ENCODE measurements at places on chromosomes 7 and 10.

DNA sequence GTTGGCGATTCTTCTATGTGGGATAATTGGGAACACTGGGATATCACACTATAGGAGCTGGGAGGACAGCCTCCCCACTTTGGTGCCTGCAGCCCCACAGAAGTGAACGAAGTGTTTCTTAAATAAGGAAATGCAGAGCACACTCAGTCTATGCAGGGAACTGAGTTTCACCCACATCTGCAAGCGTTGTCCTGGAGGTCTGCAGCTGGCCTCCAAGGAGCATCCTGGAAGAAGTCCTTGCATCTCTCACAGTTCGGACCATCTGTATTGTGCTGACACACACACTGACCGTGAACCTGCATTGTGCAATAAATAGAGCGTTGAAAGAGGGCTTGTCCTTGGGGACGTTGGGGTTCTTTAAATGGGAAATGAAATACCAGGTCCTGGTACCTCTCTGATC is 25.8 kb downstream of the LAMB4 start:
- H3K4me1 ChIP-seq: no peaks in the 10 kb centered on the region
- no peaks in the 10 kb centered on the region for H3K27me3 ChIP-seq
- H3K4me3 ChIP-seq: no peak overlapping the region
- H3K36me3 ChIP-seq: no peaks in the 10 kb centered on the region

DNA sequence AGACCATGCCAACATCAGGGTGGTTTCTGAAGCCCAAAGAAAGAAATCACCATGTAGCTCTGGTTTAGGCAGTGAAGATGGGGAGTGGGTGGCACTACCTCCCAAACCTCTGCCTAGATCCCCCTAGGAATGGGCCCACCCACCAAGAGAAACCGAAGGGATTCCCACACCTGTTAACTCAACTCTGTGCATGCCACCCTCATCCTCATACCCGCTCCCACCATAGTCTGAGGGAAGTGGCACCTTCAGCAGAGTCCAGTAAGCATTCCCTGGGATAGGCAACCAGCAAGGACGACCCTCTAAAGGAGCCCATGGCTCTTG is 1.7 kb upstream of the PLXNA4 start:
- H3K4me1 ChIP-seq: peaks cover 43% of the 10 kb centered on the region
- H3K36me3 ChIP-seq: no peaks in the 10 kb centered on the region
- no peak overlapping the region for H3K4me3 ChIP-seq
- peaks cover 93% of the 10 kb centered on the region for H3K27me3 ChIP-seq

GRCh38 chr10:110742801-110743200 is 98.7 kb downstream of the RBM20 start:
- no peaks in the 10 kb centered on the region for H3K27me3 ChIP-seq
- no peak overlapping the region for H3K4me3 ChIP-seq
- H3K4me1 ChIP-seq: peaks cover 9% of the 10 kb centered on the region
- H3K27ac ChIP-seq: no peak overlapping the region

GRCh38 chr7:142855114-142855743 is 353 bp downstream of the EPHB6 start:
- H3K4me3 ChIP-seq: peak overlapping the region; percentile 74
- no peak for DNase-seq
- H3K27me3 ChIP-seq: no peaks in the 10 kb centered on the region
- H3K27ac ChIP-seq: peak overlapping the region; percentile 88
- no peaks in the 10 kb centered on the region for H3K36me3 ChIP-seq

GRCh38 chr10:15898046-15898445 is 37.7 kb upstream of the MINDY3 start:
- DNase-seq: no peak
- no peaks in the 10 kb centered on the region for H3K4me1 ChIP-seq
- peaks cover 35% of the 10 kb centered on the region for H3K27me3 ChIP-seq
- no peaks in the 10 kb centered on the region for H3K36me3 ChIP-seq
- H3K27ac ChIP-seq: no peak overlapping the region
- no peak overlapping the region for H3K4me3 ChIP-seq

DNA sequence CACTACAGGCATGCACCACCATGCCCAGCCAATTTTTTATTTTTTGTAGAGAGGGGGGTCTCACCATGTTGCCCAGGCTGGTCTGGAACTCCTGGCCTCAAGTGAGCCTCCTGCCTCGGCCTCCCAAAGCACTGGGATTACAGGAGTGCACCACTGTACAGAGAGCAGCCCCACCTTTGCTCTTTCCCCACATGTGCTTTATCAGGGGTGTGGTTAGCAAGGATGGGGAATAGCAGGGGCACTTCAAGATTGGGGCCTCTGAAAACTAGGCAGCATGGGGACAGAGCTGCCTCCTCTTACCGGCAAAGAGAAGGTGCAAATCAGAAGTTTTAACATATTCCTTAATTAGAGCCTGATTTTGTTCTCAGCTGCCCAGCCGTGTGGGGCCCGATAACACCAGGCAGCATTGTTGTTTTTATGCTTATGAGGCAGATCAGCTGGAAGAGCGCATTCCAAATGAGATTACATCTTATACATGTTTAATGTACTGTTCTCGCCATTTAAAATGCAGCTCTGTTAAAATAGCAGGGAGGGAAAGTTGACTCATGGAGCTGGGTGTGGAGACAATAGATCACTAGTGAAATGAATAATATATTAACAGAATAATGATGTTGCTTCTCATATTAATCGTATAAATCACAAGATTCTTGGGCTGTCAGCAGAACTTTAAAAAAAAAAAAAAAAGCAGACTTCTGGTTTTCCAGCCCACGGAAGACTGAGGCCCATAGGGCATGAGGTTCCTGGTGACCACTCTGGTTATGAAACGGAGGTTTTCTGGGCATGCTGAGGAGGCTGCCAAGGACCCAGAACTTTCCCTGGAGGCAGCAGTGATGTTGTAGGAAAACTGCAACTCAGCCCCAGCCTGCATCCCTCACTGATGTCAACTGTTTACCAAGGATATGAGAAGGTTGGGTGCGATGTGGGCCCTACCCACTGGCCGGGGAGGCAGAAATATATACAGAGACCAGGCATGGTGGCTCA is 62.5 kb downstream of the TMEM130 start:
- H3K27ac ChIP-seq: no peak overlapping the region
- no peak for DNase-seq
- no peak overlapping the region for H3K4me3 ChIP-seq

GRCh38 chr7:71682841-71683781 is 551.2 kb downstream of the GALNT17 start:
- no peak for DNase-seq
- no peak overlapping the region for H3K4me3 ChIP-seq
- H3K27me3 ChIP-seq: no peaks in the 10 kb centered on the region
- no peaks in the 10 kb centered on the region for H3K4me1 ChIP-seq
- peak overlapping the region; percentile 12 for H3K27ac ChIP-seq
- H3K36me3 ChIP-seq: no peaks in the 10 kb centered on the region

DNA sequence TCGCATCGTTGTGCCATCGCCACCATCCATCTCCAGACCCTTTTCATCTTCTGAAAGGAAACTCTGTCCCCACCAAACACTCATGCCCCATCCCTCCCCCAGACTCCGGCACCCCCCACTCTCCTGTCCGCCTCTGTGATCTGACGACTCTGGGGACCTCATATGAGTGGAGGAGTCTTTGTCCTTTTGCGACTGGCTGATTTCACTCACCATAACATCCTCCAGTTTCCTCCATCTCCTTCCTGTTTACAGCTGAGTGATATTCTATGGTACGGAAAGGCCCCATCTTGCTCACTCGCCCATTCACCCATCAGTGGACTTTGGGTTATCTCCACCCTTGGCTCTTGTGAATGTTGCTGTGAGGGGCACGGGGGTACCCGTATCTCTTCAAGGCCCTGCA is 11.8 kb upstream of the INSIG1 start:
- H3K4me1 ChIP-seq: no peaks in the 10 kb centered on the region
- H3K27me3 ChIP-seq: peaks cover 47% of the 10 kb centered on the region
- H3K4me3 ChIP-seq: no peak overlapping the region

GRCh38 chr10:68330852-68331454 is 911 bp upstream of the HNRNPH3 start:
- DNase-seq: no peak
- H3K36me3 ChIP-seq: no peaks in the 10 kb centered on the region
- H3K4me1 ChIP-seq: peaks cover 36% of the 10 kb centered on the region
- H3K4me3 ChIP-seq: peak overlapping the region; percentile 75
- H3K27me3 ChIP-seq: no peaks in the 10 kb centered on the region

- no peaks in the 10 kb centered on the region for H3K36me3 ChIP-seq
- H3K4me1 ChIP-seq: peaks cover 11% of the 10 kb centered on the region
- DNase-seq: no peak
- H3K27ac ChIP-seq: peak overlapping the region; percentile 76
Observed at GRCh38 chr7:47786557-47787248, 161.6 kb downstream of the PKD1L1 start.

DNA sequence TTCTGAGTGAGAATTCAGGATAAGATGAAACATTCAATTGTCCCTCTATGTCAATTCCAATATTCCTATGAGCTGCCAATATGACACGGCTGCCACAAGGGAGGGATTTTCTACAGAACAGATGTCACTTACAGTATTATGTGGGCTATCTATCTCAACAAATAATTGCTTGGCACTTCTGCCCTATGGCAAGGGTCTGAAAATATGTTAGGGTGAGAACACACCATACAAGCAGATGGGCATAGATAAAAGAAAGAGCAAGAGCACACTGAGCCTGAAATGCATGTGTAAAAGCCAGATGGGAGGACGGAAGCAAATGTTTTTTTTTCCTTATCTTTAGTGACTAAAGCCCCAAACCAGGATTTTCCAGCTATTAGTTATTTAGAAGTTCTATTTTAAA is 70.1 kb upstream of the TFEC start:
- H3K4me3 ChIP-seq: no peak overlapping the region
- no peaks in the 10 kb centered on the region for H3K4me1 ChIP-seq
- no peaks in the 10 kb centered on the region for H3K36me3 ChIP-seq
- H3K27ac ChIP-seq: no peak overlapping the region

- H3K27me3 ChIP-seq: no peaks in the 10 kb centered on the region
- no peak overlapping the region for H3K4me3 ChIP-seq
- no peaks in the 10 kb centered on the region for H3K4me1 ChIP-seq
- H3K36me3 ChIP-seq: no peaks in the 10 kb centered on the region
Observed at GRCh38 chr7:2873146-2873545, 29.0 kb upstream of the GNA12 start.

- peak overlapping the region; percentile 25 for H3K4me3 ChIP-seq
- peak overlapping the region; percentile 72 for H3K27ac ChIP-seq
- peaks cover 4% of the 10 kb centered on the region for H3K36me3 ChIP-seq
Observed at GRCh38 chr7:4739528-4739992, 35.9 kb upstream of the AP5Z1 start.

Measured in esophagus squamous epithelium (tissue), 5 donors.